Thoracic aorta (tissue), 2 donors: ENCODE measurements at places on chromosomes 4 and X. TPM values are rescaled to one million over a fixed set of nuclear protein-coding genes. Genes with fewer than 3 reads are reported as not detected.

DNA sequence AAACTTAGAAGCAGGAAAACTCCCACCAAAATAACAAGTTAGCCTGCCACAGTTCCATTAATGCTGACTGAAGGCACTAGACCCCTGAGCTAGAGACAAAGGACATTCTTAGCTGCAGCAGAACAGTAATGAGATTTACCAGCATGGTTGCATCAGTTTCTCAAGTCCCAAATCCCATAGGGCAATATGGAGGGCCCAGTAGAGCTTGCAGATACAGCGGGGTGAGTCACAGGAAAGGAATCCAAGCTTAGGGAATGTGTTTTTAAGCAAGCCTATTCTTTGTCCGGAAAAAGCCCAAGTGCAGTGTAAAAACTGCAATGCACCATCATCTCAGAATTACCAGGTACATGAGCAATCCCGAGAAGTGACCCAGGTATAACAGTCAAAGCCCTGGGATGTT is 51.3 kb upstream of the EXOC1L start:
- no peaks in the 10 kb centered on the region for H3K36me3 ChIP-seq
- no peak for DNase-seq
- H3K4me1 ChIP-seq = no peaks in the 10 kb centered on the region
- no peak overlapping the region for H3K4me3 ChIP-seq

DNA sequence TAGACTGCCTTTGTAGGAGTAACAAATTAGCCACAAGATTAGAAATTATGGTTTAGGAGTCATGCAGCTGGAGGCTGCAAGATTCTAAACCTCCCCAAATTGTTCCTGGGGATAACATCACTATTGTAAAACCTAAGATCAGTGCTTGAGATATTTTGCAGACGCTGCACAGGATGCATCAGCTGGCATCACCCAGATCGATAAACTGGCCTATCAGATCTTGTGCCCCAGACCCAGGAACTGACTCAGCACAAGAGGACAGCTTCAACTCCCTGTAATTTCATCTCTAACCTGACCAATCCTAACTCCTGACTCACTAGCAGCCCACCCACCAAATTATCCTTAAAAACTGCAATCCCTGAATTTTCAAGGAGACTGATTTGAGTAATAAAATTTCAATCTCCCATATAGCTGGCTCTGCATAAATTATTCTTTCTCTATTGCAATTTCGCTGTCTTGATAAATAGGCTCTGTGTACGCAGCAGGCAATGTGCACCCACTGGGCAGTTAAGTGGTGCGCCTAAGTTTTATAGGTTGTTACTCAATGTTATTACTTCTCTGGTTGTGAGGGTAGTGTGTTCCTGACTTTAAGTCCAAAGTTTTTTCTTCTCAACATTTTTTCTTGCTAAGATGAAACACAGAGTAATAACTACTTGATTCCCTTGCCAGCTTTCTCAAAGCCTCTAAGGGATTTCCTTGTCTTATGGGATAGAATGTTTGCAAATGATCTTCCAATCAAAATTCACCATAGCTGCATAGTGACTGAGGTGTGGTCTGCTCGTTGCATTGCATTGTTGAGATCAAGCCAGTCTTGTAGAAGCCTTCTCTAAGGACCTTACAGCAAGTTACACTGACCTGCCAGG is 312.3 kb upstream of the DKK2 start:
- no peak overlapping the region for H3K27ac ChIP-seq
- H3K4me1 ChIP-seq = no peaks in the 10 kb centered on the region
- H3K27me3 ChIP-seq = no peaks in the 10 kb centered on the region

GRCh38 chrX:124548571-124548970 is 202.2 kb downstream of the SH2D1A start:
- no peak overlapping the region for H3K4me3 ChIP-seq
- no peak overlapping the region for H3K27ac ChIP-seq
- no peaks in the 10 kb centered on the region for H3K36me3 ChIP-seq
- H3K4me1 ChIP-seq = no peaks in the 10 kb centered on the region
- H3K27me3 ChIP-seq = no peaks in the 10 kb centered on the region
- no peak for DNase-seq

DNA sequence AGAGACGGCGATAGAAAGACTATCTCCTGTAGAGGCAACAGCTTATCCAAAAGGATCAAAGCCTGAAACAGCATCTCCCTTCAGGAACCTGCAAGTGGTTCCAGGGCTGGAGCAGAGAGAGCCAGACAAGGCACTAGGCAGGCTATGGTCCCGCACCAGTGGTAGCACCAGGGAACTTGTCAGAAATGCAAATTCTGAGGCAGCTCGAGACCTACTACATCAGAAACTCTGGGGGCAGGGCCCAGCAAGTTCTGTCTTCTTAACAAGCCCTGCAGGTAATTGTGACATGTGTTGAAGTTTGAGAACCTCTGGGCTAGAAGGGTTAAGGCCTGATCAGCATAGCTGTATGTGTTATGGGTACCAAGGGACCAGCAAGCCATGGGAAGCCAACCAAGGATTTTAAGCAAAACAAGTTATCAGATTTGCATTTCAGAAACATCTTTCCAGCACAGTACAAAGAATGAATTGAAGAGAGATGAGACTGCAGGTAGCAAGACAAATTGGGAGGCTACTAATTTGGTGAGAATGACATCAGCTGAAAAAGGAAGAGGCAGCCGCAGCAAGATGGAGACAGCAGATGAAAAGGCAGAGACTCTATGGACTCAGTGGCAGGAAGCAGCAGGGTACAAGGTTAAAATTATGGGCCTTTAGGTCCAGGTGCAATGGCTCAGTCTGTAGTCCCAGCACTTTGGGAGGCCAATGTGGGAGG is 139.7 kb downstream of the TSPAN5 start:
- no peak for DNase-seq
- H3K36me3 ChIP-seq = no peaks in the 10 kb centered on the region
- H3K27me3 ChIP-seq = no peaks in the 10 kb centered on the region
- no peak overlapping the region for H3K4me3 ChIP-seq
- no peak overlapping the region for H3K27ac ChIP-seq

The MAGEA2B gene
- not detected for total RNA-seq

DNA sequence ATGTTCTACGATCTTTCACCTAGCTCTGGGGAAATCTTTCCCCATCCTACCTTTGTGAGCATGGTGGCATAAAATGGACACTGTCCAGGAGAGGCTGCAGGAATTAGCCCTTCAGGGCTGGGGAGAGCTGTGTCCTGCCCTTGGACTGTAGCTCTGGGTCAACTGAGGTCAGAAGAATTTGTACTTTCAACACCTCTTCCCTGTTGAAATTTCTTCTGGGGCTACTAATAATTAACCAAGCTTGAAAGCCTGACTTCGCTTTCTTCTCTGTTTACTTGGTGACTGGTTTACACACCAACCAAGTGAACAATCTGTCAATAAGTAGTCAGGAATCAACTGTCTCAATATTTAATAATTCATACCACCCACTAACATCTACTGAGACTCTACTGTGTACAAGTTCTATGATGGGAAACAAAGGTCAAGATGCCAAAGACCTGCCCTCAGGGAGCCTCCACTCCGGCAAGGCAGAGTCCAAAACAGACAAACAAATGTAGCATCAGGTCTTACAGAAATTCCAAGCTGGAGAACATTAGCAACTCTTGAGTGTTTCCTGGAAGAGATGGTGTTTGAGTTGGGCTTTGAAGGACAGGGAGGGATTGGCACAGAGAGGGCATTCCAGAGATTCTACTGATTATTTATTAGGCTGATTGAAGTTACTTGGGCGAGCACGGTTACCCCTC is 113.1 kb downstream of the ENPP6 start:
- H3K36me3 ChIP-seq = no peaks in the 10 kb centered on the region
- no peak overlapping the region for H3K4me3 ChIP-seq
- no peaks in the 10 kb centered on the region for H3K27me3 ChIP-seq
- peak overlapping the region; percentile 46 for H3K27ac ChIP-seq
- no peak for DNase-seq

GRCh38 chr4:90293320-90293719 is 166.1 kb downstream of the CCSER1 start:
- H3K4me1 ChIP-seq = no peaks in the 10 kb centered on the region
- no peaks in the 10 kb centered on the region for H3K27me3 ChIP-seq
- no peak overlapping the region for H3K27ac ChIP-seq
- DNase-seq = no peak
- H3K4me3 ChIP-seq = no peak overlapping the region
- H3K36me3 ChIP-seq = no peaks in the 10 kb centered on the region

DNA sequence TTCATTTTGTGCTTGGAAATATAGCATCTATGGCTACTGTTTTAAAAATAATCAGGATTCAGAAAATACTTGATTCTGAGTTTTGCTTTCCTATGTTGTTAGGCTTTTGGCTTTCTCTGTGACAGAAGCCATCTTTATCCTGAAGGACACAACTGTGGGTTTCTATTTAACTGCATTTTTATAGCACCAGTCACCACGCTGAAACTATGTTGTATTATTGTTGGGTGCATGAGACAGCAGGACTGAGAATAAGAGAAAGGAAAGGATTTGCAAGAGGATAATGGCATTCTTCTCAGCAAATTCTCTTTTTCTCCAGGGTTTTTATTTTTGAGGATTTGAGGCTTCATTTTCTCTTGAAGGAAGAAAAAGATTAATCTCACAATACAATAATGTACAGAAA is 10.1 kb upstream of the NEUROG2 start:
- no peak for DNase-seq
- H3K27me3 ChIP-seq = peaks cover 23% of the 10 kb centered on the region
- peaks cover 8% of the 10 kb centered on the region for H3K4me1 ChIP-seq
- H3K4me3 ChIP-seq = no peak overlapping the region
- H3K36me3 ChIP-seq = no peaks in the 10 kb centered on the region

The VEGFC gene
- 20.4 TPM for total RNA-seq

The PFKFB1 gene
- total RNA-seq = not detected

- no peaks in the 10 kb centered on the region for H3K27me3 ChIP-seq
- DNase-seq = no peak
- no peak overlapping the region for H3K4me3 ChIP-seq
Measured at GRCh38 chr4:131650951-131651350, 1498.1 kb upstream of the PCDH10 start.

The PASD1 gene
- total RNA-seq = not detected

The MSANTD1 gene
- total RNA-seq = 1.4 TPM

GRCh38 chrX:10769195-10769594 is 148.8 kb upstream of the MID1 start:
- H3K4me1 ChIP-seq = no peaks in the 10 kb centered on the region
- H3K4me3 ChIP-seq = peak overlapping the region; percentile 51
- H3K27me3 ChIP-seq = no peaks in the 10 kb centered on the region
- H3K36me3 ChIP-seq = no peaks in the 10 kb centered on the region

GRCh38 chr4:3636646-3637320 is 104.6 kb upstream of the LRPAP1 start:
- no peak overlapping the region for H3K4me3 ChIP-seq
- H3K27ac ChIP-seq = no peak overlapping the region
- no peak for DNase-seq
- H3K4me1 ChIP-seq = peaks cover 13% of the 10 kb centered on the region

The PPARGC1A gene
- total RNA-seq = 0.41 TPM

- no peak for DNase-seq
- no peak overlapping the region for H3K4me3 ChIP-seq
- no peak overlapping the region for H3K27ac ChIP-seq
- H3K4me1 ChIP-seq = no peaks in the 10 kb centered on the region
- H3K27me3 ChIP-seq = no peaks in the 10 kb centered on the region
Measured at GRCh38 chrX:16148896-16149295, 18.4 kb upstream of the MAGEB17 start.

DNA sequence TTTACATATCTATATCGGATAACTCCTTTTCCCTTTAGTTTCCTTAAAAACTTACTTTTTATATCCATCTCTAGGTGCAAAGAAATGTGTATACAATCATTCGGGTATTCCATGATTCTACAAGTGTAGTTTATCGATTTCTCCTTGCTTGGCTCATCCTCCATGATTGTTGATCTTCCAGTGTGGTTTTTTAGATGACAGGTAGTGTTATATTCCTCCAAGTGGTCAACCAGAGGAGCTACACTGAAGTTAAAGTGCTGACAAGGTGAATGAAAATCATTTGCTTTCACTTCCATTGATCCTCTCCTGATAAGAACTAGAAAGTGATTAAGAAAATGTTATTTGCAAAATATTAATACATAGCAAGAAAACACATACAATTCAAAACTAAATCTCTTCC is 38.5 kb downstream of the TMEM156 start:
- H3K27me3 ChIP-seq = no peaks in the 10 kb centered on the region
- H3K4me3 ChIP-seq = no peak overlapping the region
- H3K4me1 ChIP-seq = no peaks in the 10 kb centered on the region
- DNase-seq = no peak

DNA sequence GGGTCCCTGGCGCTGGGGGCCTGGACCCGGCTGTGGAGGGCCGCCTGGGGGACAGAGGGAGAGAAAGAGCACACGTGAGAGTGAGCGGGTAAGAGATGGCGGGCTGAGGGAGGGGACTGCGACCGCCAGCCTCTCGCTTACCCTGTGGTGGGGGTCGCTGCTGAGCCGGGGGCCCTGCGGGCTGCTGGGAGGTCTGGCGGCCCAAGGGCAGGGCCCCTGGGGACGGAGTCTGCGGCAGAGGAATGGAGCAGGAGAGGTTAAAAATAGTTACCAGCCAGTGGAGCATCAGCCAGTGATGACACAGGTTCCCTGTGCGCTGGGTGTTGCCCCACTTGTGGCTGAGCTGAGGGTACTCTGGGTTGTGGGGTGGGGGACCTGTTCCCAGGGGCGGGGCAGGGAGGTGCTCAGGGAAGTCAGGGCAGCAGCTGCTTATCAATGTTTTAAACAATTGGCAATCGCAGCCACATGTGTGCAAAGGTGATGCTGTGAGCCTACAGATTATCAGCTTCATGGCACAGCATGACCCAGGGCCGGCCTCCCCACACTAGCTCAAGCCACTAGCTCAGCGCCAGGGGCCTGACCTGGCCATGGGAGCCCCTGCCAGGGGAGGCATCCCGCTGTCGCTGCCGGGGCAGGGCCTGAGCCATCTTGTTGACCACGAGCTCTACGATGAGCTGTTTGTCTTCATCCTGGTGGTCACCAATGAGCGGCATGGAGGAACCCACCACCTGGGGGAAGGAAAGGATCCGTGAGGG is 7.5 kb upstream of the TIMP1 start:
- H3K27ac ChIP-seq = no peak overlapping the region
- peaks cover 23% of the 10 kb centered on the region for H3K4me1 ChIP-seq
- peak overlapping the region; percentile 56 for H3K4me3 ChIP-seq
- no peaks in the 10 kb centered on the region for H3K27me3 ChIP-seq
- no peak for DNase-seq
